ENCODE measurements at places on chromosomes 3 and 15. TPM values are rescaled to one million over a fixed set of nuclear protein-coding genes. Genes with fewer than 3 reads are reported as not detected.
A peak's percentile ranks its signal among the peaks of the same experiment; 100 is the strongest.

DNA sequence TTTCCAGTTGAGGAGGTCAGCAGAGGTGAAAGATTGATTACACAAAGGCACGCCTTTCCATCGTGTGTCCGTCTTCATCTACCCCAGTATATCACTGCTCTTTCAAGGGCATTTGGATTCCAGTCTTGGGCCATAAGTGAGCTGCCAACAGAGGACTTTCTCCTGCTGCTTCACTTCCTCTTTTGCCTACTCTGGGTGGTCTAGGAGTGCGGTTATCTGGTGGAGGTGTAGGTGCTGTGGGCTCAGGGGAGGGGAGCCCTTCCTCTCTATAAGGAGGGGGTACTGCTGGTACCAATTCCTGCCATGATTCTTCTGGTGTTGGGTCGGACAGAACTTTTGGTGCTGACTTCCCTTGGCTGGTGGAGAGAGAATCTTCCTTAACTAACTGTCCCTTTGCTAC, 83.1 kb upstream of the VEPH1 start:
- no peak for DNase-seq

The CCR9 gene
- not detected for total RNA-seq

- DNase-seq = peak; percentile 79
Observed at GRCh38 chr3:39291903-39292329, 12.1 kb upstream of the CX3CR1 start.

- DNase-seq = no peak
Observed at GRCh38 chr15:72474466-72474911, 359 bp downstream of the ARIH1 start.

GRCh38 chr3:63635186-63635585, 17.3 kb upstream of the SNTN start:
- no peak for DNase-seq

DNA sequence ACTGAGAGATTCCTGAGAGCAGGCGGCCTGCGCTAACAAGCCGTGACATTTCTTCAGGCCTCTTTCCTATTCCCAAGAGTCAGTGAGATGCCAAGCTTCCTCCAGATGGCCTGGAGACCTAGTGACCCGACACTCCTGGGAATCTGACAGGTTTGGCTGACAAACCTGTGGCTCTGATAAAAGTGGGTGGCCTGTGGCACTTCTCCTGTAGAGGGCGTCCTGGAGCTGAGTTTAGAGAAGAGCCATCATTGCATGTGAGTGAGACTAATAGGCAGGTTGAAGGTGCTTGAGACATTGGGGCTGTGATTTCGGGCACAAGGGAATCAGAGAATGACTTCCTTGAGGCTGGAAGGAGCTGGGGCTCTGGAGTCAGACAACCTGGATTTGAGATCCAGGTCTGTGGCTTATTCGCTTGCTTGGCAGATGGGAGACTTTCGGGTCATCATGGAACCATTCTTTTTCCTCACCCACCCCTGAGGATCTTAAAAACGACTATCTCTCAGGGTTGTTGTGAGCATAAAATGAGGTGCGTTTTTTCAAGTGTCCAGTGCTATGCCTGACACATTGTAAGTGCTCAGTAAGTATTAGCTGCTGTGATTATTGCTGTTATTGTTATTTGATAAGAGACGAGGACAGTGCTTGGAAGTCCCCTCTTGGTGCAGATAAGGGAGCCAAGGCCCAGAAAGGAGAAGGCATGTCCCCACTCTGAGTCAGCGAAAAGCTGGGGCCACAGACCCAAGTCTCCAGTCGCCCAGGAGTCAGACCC, 77.2 kb downstream of the SCN10A start:
- DNase-seq = no peak

- DNase-seq = no peak
Observed at GRCh38 chr15:76972389-76973361, 22.3 kb upstream of the PSTPIP1 start.

- no peak for DNase-seq
Observed at GRCh38 chr15:49758856-49759255, 138.0 kb downstream of the DTWD1 start.

GRCh38 chr15:38652998-38653397, 88.4 kb upstream of the RASGRP1 start:
- DNase-seq = no peak

The SLC6A1 gene
- 0.57 TPM for total RNA-seq

The PLA2G4D gene
- total RNA-seq = not detected

The OR5K4 gene
- not detected for total RNA-seq

The GPR15 gene
- total RNA-seq = not detected

The SLC22A13 gene
- total RNA-seq = not detected

The TPRA1 gene
- total RNA-seq = 21.3 TPM

All from Right ventricle myocardium inferior (tissue), 1 donor.